Occipital lobe (tissue), 3 donors: ENCODE measurements at places on chromosomes 7 and 10. TPM values are rescaled to one million over a fixed set of nuclear protein-coding genes. Genes with fewer than 3 reads are reported as not detected.
A peak's percentile ranks its signal among the peaks of the same experiment; 100 is the strongest.

PPIF gene
- 5.8 TPM for total RNA-seq

MSS51 gene
- total RNA-seq, result 3.7 TPM

ZNF775 gene
- total RNA-seq, result 10.6 TPM

COL28A1 gene
- total RNA-seq, result 0.62 TPM

RBP3 gene
- not detected for total RNA-seq

CACNA2D1 gene
- 149 TPM for total RNA-seq

ADCY1 gene
- total RNA-seq, result 226 TPM

ZNF425 gene
- total RNA-seq, result 5.1 TPM

CARD11 gene
- total RNA-seq, result 0.31 TPM

PRKG1 gene
- total RNA-seq, result 24.2 TPM

ZCCHC24 gene
- 6.2 TPM for total RNA-seq

CALML3 gene
- not detected for total RNA-seq

DNA sequence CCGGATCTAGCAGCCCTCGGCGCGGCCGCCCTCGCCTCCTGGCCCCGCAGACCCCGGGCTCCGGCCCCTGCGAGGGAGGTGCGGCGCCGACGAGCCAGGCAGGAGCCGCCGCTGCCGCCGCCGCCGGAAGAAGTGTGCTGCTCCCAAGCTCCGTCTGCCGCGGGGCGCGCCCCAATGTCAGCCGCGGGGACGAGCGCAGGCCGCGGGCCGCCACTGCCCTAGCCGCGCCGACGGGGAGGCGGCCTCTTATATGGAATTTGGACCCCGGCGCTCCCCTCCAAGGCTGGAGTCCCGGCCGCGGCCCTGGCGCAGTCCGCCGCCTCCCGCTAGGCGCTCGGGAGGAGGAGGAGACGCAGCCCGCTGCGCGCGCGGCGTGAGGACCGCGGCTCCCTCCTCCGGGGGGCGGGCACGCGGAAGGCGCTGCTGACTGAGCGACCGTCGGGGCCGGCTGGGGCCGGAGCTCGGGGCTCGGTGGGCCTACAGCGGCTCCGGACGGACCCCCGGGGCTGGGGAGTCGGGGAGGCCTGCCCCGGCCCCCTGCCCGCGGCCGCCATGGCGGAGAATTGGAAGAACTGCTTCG lies at the start of gene TRIM8:
TSS of gene TRIM8 (plus strand) at position 414 of the 580 bp plus-strand sequence. CDS start at position 553, 139 bp downstream.
- no peak for DNase-seq

DNA sequence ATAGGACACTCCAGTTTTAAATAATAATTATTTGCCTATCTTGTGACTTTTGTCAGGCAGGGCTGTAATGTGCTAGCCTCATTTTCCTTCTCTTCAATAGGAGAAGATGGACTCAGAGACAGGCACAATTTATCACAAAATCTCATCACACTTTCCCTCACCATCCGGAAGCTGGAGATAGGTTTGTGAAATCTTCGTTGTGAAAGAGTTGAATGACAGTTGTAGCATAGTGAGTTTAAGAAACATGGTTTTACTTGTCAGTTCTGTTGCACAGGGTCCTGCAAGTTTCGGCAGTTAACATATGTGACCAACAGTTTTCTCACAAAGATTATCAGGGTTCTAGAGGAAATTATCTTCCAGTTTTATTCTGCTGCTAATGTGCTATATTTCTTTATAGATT lies 37.7 kb upstream of the MAP3K8 start:
- no peak for DNase-seq

DNA sequence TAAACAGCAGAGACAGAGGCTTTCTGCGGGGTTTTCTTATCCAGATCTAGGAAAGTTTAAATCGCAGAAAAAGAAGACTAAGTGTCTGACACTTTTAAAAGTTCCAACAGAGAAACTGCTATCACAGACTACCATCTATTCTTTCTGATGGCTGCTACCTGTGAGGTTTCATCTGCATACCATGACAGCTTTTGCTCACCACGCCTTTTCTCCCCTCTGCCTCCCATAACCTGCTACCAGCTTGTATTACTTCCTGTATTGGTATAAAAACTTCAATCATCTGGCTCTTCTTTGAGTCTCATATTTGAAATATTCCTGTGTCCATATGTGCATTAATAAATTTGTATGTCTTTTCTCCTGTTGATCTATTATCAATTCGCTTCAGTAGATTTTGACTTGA lies 34.1 kb upstream of the RTKN2 start:
- no peak for DNase-seq

DNA sequence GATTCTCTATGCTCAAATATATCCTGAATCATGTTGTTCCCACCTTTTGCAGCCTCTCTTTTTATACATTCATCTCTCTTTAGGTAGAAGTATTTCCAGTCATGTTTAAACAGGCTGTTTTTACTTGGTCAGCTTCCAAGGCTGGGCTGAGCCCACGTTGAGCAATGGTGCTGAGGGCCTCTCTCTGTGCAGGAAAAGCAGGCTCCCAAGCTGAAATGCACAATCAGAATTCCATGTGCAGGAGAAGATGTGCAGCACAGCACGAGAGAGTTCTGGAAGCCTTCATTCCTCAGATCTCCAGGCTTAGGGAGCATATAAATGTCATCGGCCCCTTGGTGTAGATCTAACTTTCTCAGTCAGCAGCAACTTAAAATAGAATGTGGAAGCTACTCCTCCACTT lies 588.5 kb downstream of the TNS3 start:
- DNase-seq, result no peak

- DNase-seq, result no peak
Measured at GRCh38 chr7:41568135-41568534, 134.8 kb downstream of the INHBA start.

GRCh38 chr7:98341106-98341505 lies 59.6 kb downstream of the BRI3 start:
- no peak for DNase-seq

DNA sequence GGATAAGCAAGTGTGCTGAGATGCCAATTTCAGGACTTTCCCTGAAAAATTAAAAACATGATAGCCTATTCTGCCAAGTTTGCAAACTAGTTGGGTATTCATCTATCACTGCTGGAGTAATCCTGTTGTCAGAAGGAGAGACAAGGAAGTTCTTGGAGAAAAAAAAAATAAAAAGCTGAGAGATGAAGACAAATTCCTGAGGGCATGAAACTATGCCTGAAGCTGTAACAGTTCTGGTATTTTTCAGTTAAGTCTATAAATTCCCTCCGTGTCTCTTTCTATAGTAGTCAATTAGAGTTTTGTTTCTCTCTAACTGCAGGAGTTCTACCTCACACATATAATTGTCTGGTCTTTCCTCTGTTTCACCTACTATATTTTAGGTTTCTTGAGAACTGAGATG lies 95.7 kb downstream of the DGKB start:
- DNase-seq, result no peak

- DNase-seq, result peak; percentile 80
Measured at GRCh38 chr7:140314573-140315480, 83.5 kb downstream of the SLC37A3 start.

GRCh38 chr7:26250239-26250638 lies 41.4 kb upstream of the SNX10 start:
- no peak for DNase-seq

- no peak for DNase-seq
Measured at GRCh38 chr10:14918964-14919363, 34.9 kb downstream of the DCLRE1C start.

DNA sequence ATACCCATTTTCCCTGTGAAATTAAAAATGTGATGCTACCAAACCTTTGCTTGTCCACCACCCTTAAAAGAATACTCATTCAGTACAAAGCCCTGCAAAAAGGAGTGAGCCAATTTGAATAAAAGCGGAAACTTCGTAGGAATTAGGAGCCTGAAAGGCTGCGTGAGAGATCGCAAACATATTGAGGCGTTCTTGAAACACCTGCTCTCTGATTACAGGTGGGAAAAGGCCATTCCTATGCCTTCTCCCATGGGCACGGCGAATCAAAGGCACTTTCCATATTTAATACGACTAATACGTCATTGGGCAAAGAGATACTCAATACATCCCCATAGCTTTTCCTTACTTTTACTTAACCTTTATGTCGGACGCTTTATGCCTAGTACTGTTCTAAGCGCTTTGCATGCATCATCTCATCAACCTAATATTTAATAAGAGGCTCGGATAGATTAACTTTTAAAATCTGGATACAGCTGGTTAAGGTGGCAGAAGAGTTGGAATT lies 30.9 kb upstream of the KMT2E start:
- DNase-seq, result no peak

DNA sequence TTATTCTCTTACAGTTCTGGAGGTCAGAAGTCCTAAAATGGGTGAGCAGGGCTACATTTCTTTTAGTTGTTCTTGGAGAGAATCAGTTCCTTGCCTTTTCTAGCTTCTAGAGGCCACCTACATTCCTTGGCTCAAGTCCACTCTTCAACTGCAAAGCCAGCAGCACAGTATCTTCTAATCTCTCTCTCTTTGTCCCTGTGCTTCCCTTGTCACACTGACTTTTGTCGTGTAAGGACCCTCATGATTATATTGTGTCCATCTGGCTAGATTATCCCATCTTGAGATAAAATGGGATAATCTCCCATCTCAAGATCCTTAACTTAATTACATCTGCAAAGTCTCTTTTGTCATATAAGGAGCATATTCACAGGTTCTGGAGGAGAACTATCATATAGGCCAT lies 359.0 kb downstream of the ADRA2A start:
- no peak for DNase-seq

DNA sequence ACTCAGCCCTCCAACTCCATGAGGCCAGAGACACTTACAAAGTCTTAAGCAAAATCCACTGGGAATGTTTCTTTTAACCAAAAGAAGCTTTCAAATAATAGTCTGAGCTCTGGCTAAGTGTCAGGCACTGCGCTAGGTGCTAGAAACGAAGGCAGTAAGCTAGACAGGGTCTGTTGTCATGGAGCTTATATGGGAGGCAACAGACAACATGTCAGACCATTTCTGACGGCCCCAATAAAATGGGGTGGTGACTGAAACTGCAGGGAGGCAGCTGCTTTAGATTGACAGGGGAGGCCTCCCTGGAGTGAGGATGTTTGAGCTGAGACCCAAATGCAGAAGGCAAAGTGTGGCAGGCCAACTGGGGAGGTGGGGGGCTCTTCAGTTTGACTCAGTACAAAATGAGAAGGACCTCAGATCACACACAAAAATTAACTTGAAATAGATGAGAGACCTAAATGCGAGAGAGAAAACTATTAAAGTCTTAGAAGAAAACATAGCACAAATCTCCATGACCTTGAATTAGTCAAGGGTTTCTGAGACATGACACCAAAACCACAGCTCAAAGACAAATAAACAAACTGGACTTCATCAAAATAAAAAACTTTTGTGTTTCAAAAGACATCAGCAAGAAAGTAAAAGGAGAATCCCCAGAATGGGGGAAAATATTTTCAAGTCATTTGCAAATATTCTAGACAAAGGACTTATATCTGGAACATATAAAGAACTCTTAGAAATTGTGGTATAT lies 40.6 kb downstream of the SH3PXD2A start:
- DNase-seq, result no peak

DNA sequence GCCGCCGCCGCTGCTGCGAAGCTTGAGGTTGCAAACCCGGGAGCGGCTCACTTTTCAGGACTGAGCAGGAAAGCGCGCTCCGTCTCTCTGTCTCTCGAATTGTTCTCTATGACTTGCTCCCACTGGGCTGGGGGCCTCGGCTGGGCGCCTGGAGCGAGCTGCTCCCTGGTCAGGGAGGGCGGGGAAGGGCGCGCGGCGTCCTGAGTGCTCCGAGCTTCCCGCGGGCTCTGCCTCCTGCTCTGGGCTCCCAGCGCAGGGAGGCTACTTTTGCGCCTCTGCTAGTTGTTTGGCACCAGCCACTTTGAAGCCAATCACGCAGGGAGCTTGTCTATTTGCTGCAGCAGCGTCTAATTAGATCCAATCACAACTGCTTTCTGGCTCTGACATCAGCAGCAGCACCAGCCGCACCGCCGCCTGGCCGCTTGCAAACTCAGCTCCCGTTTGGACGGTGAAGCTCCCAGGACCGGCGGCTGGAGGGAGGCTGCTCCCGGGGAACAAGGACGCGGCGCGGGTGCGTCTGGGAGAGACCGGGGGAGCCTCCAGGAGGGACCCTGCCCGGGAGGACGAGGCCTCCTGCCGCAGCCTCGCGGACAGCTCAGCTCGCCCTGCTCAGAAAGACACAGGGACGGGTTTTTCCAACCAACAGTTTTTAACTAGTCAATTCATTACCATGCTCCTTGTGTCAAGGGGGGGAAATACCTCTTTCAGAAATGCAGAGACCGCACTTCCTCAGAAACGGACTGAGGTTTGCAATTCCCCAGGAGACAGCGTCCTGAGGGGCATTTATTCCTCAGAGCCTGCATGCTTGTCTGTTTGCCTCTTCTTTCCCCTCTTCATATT lies at the start of gene ADARB2:
TSS of gene ADARB2 (minus strand) at position 304 of the 840 bp plus-strand sequence.
- peak; percentile 79 for DNase-seq

DNA sequence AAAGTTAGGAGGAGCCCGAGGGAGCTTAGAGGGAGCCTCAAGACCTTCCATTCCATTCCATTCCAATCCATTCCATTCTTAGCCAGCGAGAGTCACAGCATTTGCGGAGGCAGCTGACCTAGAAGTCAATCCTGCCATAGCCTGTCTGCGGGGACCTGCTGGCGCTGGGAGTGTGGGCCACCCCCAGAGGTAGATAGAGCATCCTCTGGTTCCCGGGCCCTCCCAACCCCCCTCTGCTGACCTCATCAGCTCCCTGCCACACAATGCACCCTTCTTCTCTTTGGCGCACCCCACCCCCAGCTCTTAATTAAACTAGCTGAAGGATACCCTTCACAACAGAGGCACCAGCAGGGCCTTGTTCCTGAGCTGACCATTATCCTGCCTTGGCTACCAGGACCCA lies 152.5 kb upstream of the ZMIZ1 start:
- peak; percentile 19 for DNase-seq

DNA sequence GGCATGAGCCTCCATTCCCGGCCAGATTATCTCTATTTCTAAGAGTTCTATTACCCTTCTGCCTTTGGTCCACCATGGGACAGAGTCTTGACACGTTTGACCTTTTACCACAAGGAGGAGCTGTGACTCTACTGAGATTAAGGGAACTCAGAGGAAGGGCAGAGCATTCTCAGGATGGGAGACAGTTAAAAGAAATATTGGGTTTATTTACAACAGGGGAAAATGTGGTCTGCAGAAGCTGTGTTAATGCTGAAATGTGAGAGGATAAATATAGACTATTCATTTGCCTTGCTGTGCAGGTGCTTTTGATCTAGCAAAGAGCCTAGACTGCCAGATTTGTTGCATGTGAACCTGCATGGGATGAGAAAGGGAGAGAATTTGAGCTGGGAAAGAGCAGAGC lies 45.8 kb upstream of the PRSS58 start:
- no peak for DNase-seq

DNA sequence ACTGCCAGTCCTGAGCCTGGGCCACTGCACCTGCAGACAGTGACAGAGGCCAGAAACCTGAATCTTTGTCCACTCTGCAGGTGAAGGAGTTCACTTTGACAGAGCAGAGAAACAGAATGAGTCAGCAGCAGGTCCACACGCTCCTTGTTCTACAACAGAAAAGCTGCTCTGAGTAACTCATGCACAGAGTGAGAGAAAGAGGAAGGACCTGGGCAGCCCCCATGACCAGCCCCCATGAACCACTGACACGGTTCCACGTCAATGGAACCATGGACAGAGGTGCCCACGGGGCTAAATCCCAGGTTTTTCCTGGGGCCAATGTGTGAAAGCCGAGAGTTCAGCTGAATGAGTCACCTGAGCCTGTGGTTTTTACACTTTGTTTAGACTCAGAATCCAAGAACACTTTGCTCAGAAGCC lies 40.8 kb upstream of the CTBP2 start:
- no peak for DNase-seq
